ENCODE measurements at places on chromosomes 13 and 19.
A peak's percentile ranks its signal among the peaks of the same experiment; 100 is the strongest.

DNA sequence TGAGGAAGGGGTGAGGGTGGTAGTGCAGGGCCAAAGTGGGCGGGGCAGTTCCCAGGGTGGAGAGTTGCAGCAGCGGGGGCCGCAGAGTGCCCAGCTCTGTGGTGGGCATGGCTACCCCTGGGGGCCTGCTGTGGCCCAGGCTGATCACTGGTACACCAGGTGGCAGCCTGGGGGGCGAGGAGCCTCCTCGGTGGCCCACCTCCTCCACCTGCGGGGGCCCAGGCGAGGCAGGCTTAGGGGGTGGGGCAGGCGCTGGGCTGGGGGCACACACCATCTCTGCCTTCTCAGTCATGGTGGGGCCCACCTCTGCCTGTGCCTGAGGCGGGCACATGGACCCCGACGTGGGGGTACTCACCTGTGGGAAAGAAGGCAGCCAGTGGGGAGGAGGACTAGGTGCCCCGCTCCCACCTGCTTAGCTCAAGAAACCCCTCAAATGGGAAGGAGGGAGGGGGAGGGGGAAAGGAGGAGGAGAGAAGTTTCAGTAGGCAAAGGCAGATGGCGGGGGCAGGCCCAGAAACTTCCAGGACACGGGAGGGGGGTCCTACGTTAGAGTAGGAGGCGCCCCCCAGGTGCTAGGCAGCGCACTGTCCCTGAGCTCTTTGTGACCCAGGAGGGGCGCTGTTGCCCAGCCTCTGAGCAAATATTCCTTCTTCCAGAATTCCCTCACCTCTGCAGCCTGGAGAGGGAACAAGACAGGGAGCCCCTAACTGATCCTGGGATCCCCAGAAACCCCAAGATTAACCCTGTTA is 1.6 kb downstream of the LYL1 start:
- H3K4me3 ChIP-seq, result peak overlapping the region; percentile 63
- no peak for DNase-seq
- H3K36me3 ChIP-seq, result peaks cover 11% of the 10 kb centered on the region
- H3K4me1 ChIP-seq, result peaks cover 62% of the 10 kb centered on the region

- H3K27me3 ChIP-seq, result no peaks in the 10 kb centered on the region
- no peak overlapping the region for H3K27ac ChIP-seq
- no peak overlapping the region for H3K4me3 ChIP-seq
- DNase-seq, result no peak
- H3K4me1 ChIP-seq, result peaks cover 51% of the 10 kb centered on the region
Observed at GRCh38 chr13:48153186-48153585, 58.3 kb upstream of the MED4 start.

- peak; percentile 72 for DNase-seq
- peaks cover 64% of the 10 kb centered on the region for H3K4me1 ChIP-seq
- no peaks in the 10 kb centered on the region for H3K27me3 ChIP-seq
- H3K4me3 ChIP-seq, result peak overlapping the region; percentile 64
Observed at GRCh38 chr19:35710784-35711723, 6.7 kb downstream of the ZBTB32 start.

GRCh38 chr13:49373716-49374115 is 70.1 kb downstream of the CAB39L start:
- H3K36me3 ChIP-seq, result no peaks in the 10 kb centered on the region
- no peak for DNase-seq
- H3K4me3 ChIP-seq, result no peak overlapping the region
- H3K27ac ChIP-seq, result no peak overlapping the region
- no peaks in the 10 kb centered on the region for H3K27me3 ChIP-seq

DNA sequence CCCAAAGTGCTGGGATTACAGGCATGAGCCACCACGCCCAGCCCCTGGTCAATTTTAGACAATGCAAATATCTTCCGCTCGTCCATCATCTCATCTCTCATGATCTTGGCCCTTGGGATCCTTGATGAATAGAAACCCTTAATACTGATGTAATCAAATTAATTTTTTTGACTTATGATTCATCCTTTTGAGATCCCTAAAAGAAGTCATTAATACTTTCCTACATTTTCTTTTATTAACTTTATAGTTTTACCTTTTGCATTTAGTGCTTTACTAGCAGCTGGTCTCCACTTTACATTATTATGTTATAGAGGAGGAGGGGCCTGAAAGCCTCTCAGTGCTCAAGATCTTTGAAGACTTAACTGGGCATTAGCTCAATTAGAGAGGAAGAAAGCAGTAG is 7.7 kb upstream of the KASH5 start:
- no peaks in the 10 kb centered on the region for H3K4me1 ChIP-seq
- no peak overlapping the region for H3K27ac ChIP-seq
- H3K4me3 ChIP-seq, result no peak overlapping the region
- no peak for DNase-seq
- no peaks in the 10 kb centered on the region for H3K36me3 ChIP-seq
- H3K27me3 ChIP-seq, result peaks cover 10% of the 10 kb centered on the region

- no peak overlapping the region for H3K4me3 ChIP-seq
- H3K36me3 ChIP-seq, result no peaks in the 10 kb centered on the region
- DNase-seq, result no peak
- no peak overlapping the region for H3K27ac ChIP-seq
- no peaks in the 10 kb centered on the region for H3K4me1 ChIP-seq
Observed at GRCh38 chr19:51150627-51151026, 8.5 kb downstream of the SIGLEC7 start.

- no peaks in the 10 kb centered on the region for H3K27me3 ChIP-seq
- no peak for DNase-seq
- peaks cover 32% of the 10 kb centered on the region for H3K36me3 ChIP-seq
- H3K4me1 ChIP-seq, result peaks cover 29% of the 10 kb centered on the region
Observed at GRCh38 chr19:46366620-46367292, 19.9 kb downstream of the PPP5C start.

- peaks cover 57% of the 10 kb centered on the region for H3K36me3 ChIP-seq
- DNase-seq, result no peak
- H3K4me3 ChIP-seq, result no peak overlapping the region
- H3K27me3 ChIP-seq, result no peaks in the 10 kb centered on the region
Observed at GRCh38 chr19:18996351-18996750, 37.0 kb downstream of the SUGP2 start.

DNA sequence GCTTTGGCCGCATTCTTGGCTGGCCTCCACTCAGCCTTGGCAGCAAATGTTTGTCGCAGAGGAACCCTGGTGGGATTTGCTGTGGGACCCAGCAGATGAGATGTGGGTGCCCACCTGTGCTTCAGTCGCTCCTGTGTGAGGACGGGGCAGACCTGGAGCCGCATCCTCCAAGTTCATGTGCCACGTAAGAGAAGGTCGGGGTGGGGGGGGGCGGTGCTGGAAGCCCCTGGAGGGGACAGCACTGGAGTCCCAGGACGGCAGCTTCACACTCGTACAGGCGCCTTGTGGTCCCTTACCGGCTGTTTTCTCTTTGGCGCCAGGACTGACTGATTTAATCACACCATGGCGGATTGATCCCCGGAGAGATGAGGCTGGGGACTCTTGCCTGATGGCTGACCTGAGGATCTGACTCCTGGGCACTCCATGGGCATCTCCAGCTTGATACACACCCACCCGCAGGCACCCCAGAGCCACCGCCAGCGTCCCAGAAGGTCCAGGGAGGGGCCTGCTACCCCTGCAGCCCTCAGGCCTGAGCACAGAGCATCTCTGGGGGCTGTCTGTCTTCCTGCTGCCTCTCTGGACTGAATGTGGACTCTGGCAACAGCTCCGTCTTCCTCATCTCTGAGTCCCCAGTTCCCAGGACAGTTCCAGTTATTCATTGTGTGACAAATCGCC is 10.0 kb upstream of the GRTP1 start:
- peaks cover 2% of the 10 kb centered on the region for H3K27me3 ChIP-seq
- no peaks in the 10 kb centered on the region for H3K36me3 ChIP-seq
- H3K4me1 ChIP-seq, result no peaks in the 10 kb centered on the region
- no peak overlapping the region for H3K27ac ChIP-seq
- DNase-seq, result peak; percentile 4

- DNase-seq, result peak; percentile 68
- H3K27me3 ChIP-seq, result no peaks in the 10 kb centered on the region
- peaks cover 41% of the 10 kb centered on the region for H3K4me1 ChIP-seq
- H3K36me3 ChIP-seq, result peaks cover 26% of the 10 kb centered on the region
- no peak overlapping the region for H3K4me3 ChIP-seq
Observed at GRCh38 chr19:1921825-1922224, 16.6 kb downstream of the ADAT3 start.

- no peak overlapping the region for H3K4me3 ChIP-seq
- H3K4me1 ChIP-seq, result no peaks in the 10 kb centered on the region
- no peak for DNase-seq
- peaks cover 21% of the 10 kb centered on the region for H3K27me3 ChIP-seq
Observed at GRCh38 chr13:28375250-28375930, 119.5 kb downstream of the FLT1 start.

- H3K4me3 ChIP-seq, result no peak overlapping the region
- H3K27me3 ChIP-seq, result no peaks in the 10 kb centered on the region
- H3K27ac ChIP-seq, result no peak overlapping the region
- H3K36me3 ChIP-seq, result no peaks in the 10 kb centered on the region
- no peak for DNase-seq
Observed at GRCh38 chr19:32063601-32064000, 281.8 kb upstream of the ZNF507 start.

GRCh38 chr13:37313372-37313771 is 207.9 kb upstream of the CSNK1A1L start:
- no peak for DNase-seq
- no peaks in the 10 kb centered on the region for H3K4me1 ChIP-seq
- H3K4me3 ChIP-seq, result no peak overlapping the region
- H3K27ac ChIP-seq, result no peak overlapping the region
- H3K36me3 ChIP-seq, result no peaks in the 10 kb centered on the region

GRCh38 chr13:23627410-23627809 is 57.2 kb downstream of the TNFRSF19 start:
- H3K4me1 ChIP-seq, result no peaks in the 10 kb centered on the region
- H3K4me3 ChIP-seq, result no peak overlapping the region
- no peak for DNase-seq
- no peaks in the 10 kb centered on the region for H3K36me3 ChIP-seq

GRCh38 chr13:44865722-44866410 is 123.4 kb downstream of the NUFIP1 start:
- H3K4me3 ChIP-seq, result no peak overlapping the region
- no peak for DNase-seq
- peaks cover 7% of the 10 kb centered on the region for H3K27me3 ChIP-seq
- no peaks in the 10 kb centered on the region for H3K36me3 ChIP-seq
- peaks cover 6% of the 10 kb centered on the region for H3K4me1 ChIP-seq
- H3K27ac ChIP-seq, result no peak overlapping the region

DNA sequence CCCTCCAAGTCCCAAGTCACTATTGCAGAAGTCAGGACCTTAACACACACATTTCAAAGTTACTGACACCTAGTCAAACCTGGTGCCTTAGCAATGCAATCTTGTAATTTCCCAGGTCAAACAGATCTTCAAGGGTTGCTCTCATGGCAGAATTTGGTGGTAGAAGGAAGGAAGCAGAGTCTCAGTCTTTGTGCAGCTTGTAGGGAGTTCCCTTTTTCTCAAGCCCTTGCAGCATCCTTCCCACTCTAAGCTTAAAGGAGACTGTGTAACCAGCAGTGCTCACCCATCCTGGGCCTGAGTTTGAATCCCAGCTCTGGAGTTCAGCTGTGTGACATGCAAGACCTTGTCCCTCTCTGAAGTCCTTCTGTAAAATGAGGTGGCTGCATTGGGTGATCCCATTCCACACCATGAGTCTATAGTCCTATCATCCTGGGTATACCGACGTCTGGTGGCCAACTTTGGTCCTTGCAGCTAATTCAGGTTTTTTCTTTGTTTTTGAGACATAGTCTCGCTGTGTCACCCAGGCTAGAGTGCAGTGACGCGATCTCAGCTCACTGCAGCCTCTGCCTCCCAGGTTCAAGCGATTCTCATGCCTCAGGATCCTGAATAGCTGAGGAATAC is 9.8 kb downstream of the SIGLEC10 start:
- H3K27me3 ChIP-seq, result no peaks in the 10 kb centered on the region
- peak; percentile 51 for DNase-seq
- peaks cover 8% of the 10 kb centered on the region for H3K4me1 ChIP-seq
- no peak overlapping the region for H3K27ac ChIP-seq
- H3K36me3 ChIP-seq, result peaks cover 16% of the 10 kb centered on the region
- H3K4me3 ChIP-seq, result no peak overlapping the region

- no peak for DNase-seq
- no peaks in the 10 kb centered on the region for H3K36me3 ChIP-seq
- no peaks in the 10 kb centered on the region for H3K27me3 ChIP-seq
Observed at GRCh38 chr13:66200555-66200954, 1029.6 kb downstream of the PCDH9 start.

DNA sequence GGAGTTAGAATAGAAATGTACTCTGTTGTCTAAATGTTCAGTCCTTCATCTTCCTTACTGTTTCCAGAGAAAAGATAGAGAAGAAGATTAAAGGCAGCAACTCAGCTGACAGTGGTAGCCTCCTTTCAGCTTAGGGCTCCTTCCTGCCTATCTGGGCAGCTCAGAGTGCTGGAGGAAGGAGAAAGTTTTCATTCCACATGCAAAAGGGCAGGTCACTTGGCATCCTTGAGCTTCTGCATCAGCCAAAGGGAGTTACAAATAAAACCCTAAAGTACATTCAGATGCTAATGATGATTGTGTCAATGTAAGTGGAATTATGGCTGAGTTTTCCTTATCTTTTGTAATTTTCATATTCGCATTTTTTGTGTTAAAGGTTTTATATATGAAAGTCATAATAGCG is 58.9 kb downstream of the ESD start:
- no peak overlapping the region for H3K27ac ChIP-seq
- no peaks in the 10 kb centered on the region for H3K27me3 ChIP-seq
- no peak for DNase-seq
- H3K4me1 ChIP-seq, result no peaks in the 10 kb centered on the region

DNA sequence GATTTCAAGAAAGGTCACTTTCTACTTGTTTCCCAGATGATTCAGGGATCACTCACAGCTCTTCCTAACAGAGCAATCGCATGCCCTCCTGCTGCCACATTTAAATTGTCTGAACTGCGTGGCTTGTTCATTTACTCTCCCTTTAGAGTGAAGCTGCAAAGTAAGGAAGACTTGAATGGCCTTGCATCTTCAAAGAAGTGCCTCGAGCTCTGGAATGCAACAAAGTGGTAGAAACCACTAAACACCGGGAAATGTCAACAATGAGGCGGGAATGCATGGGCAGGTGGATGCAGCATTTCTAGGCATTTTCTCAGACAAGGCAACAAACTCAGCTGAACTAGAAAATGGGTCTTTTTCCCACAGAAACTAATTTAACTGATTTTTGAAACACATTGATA is 10.3 kb upstream of the DACH1 start:
- no peak for DNase-seq
- H3K4me3 ChIP-seq, result no peak overlapping the region
- no peaks in the 10 kb centered on the region for H3K27me3 ChIP-seq
- H3K36me3 ChIP-seq, result no peaks in the 10 kb centered on the region
- peaks cover 2% of the 10 kb centered on the region for H3K4me1 ChIP-seq

DNA sequence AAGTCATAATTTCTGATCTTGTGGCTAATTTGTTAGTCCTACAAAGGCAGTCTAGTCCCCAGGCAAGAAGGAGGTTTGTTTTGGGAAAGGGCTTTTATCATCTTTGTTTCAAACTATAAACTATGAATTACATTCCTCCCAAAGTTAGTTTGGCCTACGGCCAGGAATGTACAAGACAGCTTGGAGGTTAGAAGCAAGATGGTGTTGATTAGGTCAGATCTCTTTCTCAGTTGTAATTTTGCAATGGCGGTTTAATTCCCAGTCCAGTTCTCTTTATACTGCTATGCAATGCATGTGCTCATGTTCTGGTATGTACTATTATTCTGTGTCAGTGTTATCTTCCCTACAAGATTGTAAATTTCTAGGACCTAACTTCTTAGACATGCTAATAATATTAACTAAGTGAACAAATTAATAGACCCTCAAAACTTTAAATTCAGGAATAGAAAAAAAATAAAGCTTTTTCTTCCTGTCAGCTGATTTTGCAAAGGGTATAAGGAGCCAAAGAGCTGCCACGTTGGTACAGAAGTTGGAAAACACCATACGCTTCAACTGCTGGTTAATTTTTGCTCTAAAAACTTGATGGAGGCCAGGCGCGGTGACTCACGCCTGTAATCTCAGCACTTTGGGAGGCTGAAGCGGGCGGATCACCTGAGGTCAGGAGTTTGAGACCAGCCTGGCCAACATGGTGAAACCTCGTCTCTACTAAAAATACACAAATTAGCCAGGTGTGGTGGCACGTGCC is 1.3 kb upstream of the DNAJC15 start:
- H3K4me1 ChIP-seq, result peaks cover 28% of the 10 kb centered on the region
- H3K27me3 ChIP-seq, result no peaks in the 10 kb centered on the region
- DNase-seq, result no peak

All from activated CD4-positive, alpha-beta memory T cell treated with anti-CD3 and anti-CD28 coated beads, Interleukin-2, amount 10 ng/mL, durations not matched to agents 7 days and 5 days (primary cell).